ENCODE measurements at places on chromosomes 4 and X.

- DNase-seq = no peak
Observed at GRCh38 chr4:130336585-130337217, 1240.7 kb downstream of the C4orf33 start.

GRCh38 chr4:41496977-41497376 is 41.0 kb upstream of the LIMCH1 start:
- DNase-seq = no peak

GRCh38 chrX:71938371-71938770 is 27.7 kb downstream of the NHSL2 start:
- DNase-seq = no peak

GRCh38 chrX:153750127-153750774 is 13.8 kb upstream of the PLXNB3 start:
- no peak for DNase-seq

- DNase-seq = no peak
Observed at GRCh38 chr4:38677441-38677840, 13.4 kb downstream of the KLF3 start.

DNA sequence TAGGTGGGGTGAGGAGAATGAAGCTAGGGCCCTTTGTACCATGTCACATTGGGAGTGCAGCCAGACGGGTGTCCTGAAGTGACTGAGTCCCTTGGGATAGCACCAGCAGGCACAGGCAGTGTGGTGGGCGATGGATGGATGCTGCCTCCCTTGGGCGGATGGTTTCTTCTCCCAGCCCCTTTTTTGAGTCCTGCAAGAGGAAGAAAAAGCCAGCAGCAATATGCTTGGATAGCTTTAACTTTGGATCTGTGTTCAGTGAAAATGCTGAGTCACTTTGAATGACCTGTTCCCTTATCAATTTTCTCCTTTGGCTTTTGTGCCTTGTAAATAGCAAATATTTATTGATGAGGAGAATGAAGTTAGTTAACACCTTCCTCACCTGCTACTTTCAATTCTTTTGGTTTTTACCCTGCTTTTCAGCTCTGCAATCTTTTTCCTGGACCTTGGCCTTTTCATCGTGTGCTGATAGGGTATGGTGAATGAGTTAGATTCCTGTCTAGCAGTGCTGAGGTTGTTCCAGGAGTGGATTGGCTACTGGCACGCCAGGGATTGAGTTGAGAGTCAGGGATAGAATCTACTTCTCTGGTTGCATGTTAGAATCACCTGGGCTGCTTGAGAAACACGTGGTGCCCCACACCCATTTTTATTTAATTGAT is 10.2 kb downstream of the DCUN1D4 start:
- DNase-seq = no peak

DNA sequence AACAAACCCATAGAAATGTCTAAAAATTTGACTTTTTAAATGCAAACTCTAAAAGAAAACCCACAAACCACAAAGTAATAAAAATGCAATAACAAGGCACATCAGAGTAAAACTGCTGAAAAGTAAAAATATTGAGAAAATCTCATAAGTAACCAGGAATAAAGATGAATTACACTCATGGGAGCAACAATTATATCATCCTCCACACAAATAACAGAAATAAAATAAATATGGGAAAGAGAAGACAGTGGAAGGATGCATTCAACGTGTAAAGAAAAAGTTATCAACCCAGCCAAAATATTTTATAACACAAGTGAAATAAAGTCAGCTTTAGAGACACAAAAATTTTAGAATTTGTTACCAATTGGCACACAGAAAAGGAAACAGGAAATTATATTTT is 1420.2 kb downstream of the PCDH18 start:
- DNase-seq = no peak

DNA sequence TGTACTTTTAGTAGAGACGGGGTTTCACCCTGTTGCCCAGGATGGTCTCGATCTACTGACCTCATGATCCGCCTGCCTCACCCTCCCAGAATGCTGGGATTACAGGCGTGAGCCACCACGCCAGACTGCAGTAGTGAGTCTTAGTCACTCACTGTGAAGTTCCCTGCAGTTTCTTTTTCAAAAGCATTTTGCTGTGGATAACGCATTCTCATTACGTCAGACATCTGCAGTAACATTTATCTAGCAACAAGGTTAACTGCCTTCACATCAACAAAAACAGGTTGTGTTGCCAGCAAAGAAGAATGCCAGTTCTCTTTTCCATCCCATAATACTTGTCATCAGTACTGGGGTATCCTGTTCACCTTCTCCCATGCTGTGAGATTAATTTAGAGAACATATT is 164.6 kb downstream of the DHRSX start:
- no peak for DNase-seq

DNA sequence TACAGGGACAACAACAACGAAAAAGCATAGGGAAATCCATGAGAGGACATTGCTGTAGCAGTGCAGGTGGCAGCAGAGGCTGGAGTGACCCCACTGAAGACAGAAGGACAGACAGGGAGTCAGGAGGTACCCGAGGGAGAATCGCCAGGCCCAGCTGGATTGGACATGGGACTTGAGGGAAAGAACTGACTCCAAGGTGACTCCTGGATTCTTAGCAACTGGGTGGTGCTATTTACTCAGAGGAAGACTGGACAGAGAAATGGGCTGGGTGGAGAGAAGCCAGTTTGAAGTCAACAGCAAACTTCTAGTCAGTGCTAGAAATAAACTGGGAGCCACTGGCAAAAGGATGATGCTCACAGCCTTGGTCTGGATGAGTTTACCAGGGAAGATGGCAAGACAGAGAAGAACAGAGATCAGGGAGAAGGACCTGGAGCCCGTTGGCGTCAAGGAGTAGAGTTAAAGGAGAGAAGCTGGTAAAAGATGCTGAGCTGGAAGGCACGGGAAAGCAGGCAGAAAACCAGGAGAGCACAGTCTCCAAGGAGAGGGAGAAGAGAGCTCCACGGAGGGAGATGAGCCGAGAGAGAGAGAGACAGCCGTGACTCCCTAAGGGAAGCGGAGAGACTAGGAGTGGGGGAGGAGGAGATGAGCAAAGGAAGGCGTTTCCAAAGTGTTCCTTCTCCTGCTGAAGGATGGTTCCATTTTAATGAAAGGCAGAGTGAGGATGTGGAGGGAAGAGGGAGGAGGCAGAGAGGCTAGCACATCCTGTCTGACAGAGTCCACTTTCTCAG is 119.4 kb downstream of the AFAP1 start:
- DNase-seq = no peak

- DNase-seq = no peak
Observed at GRCh38 chr4:21879187-21879586, 69.4 kb downstream of the KCNIP4 start.

GRCh38 chr4:70938086-70938485 is 35.9 kb downstream of the MOB1B start:
- DNase-seq = no peak

- DNase-seq = no peak
Observed at GRCh38 chr4:46277165-46277951, 112.6 kb downstream of the GABRA2 start.

- DNase-seq = no peak
Observed at GRCh38 chr4:172202480-172203076, 389.4 kb downstream of the GALNTL6 start.

- no peak for DNase-seq
Observed at GRCh38 chr4:72179342-72179741, 147.5 kb downstream of the NPFFR2 start.

- DNase-seq = no peak
Observed at GRCh38 chr4:107712236-107712635, 7.8 kb downstream of the PAPSS1 start.

DNA sequence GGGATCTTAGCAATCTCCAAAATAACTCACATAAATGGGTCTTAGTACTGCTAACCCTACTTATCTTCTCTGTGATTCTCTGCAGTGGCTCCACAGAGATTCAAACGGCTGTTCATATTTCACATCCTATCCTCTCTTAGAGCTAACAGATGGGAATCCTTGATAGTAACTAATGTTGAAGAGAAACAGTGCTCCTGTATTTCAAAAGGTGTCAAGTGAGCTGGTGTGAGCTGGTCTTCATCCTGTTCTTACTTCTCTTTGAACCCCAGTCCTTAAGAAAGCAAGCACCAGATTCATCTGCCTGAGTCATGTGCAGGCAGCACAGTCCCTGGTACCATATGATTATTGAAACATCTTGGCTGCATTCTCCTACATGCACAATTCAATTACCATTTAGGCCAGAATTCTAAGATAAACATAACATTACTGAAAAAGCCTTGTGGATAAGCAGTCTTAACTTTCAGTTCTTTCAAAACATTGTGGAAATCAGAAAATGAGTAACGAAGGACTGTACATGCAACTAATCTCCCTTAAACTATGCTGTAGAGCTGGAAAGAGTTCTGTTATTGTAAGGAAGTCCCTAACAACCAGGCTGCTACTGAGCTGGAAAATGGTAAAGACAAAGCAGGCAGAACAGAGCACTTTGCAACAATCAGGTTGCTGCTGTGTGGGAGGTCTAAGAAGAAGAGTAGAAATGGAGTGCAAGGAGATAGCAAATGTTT is 153.1 kb downstream of the NPNT start:
- no peak for DNase-seq

- DNase-seq = no peak
Observed at GRCh38 chr4:119026662-119027444, 108.8 kb upstream of the MYOZ2 start.

GRCh38 chr4:20249333-20249732 is 2.4 kb upstream of the SLIT2 start:
- DNase-seq = no peak

DNA sequence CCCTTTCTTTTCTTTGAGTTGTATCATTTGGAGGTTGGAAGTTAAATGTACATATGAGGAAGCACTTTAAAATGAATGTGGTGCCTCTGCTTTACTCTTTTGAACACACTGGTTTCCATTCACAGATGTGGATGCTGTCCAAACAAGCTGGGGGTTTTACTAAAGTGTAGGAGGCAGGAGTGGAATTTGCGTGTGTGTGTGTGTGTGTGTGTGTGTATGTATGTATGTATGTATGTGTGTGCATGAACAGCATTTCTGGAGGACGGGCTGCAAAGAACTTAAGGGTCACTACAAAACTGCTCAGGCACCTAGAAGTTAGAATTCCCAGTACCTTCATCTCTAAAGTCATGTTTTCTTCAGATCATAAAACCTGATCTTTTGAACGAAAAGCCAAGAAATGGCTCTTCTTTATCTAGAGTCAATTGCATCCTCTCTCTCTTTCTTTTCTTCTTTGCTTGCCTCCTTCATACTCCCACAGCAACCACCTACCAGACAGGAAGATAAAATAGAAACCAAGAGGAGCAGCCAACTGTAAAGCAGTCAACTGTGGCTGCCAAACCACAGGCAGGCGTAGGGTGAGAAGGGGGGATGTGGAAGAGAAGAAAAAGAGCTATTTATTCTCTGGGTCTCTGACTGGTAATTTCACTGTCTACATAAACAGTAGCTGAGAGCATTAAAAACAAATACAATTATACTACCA is 177.0 kb upstream of the RASGEF1B start:
- peak; percentile 16 for DNase-seq

DNA sequence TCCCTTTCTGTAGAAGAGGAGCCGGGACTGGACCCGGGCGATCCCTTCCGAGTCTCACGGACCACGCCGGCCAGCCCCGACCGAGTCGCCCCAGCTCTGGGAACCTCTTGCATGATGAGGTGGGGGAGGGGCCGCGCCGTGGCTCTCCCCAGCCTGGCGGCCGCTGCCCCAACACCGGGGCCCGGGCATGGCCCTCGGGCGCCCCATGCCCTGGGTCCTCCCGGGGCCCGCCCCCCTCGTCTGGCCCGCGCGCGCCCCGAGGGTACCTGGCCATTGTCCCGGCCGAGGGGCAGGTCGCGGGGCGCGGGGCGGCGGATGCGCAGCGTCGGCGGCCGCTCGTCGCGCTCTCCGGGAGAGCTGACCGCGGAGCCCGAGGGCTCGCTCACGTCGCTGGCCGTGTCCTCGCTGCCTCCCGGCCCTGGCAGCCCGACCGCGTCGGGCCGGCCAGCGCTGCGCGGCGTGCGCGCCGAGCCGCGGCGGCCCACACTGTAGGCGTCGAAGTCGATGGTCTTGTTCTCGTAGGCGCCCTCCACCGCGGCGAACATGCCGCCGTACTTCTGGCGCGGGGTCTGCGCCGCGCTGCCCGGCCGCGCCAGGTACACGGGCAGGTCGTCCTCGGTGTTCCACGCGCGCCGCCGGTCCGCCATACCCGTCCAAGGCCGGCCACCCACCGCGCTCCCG is 423 bp downstream of the CRMP1 start:
- DNase-seq = no peak
